ENCODE measurements at places on chromosomes 5 and 9.
A peak's percentile ranks its signal among the peaks of the same experiment; 100 is the strongest.

- DNase-seq, result no peak
Observed at GRCh38 chr9:14911046-14911445, 818 bp upstream of the FREM1 start.

DNA sequence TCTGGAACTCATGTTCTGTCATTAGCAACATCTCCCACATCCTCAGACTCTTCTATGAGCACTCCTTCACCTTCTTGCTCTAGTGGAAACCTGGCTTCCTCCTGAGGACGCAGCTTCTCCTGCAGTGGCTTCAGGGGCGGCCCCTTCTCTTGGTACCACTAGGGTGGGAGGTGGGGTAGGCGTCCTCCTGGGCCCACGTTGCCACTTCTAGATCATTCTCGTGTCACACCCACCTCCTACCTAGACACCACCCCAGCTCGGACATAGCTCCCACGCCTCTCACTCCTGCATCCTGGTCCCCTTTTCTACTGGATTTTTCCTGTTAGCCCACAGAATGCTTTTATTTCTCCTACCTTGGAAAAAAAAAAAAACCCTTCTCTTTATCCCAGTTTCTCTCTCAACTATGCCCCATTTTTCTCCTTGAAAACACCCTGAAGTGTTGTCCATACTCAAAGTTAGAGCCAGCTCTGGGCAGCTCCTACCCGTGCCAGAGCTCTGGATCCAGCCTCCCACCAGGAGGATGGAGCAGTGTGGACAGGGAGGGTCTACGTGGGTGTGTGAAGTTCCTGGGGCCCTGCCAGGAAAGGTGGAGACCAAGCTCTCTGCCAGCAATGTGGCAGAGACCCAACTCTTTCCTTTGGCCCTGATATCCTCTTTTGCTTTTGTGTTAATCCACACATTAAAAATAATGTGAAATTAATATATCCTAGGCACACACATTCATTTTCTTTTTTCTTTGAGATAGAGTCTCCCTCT, 179.2 kb downstream of the HSPA4 start:
- no peak for DNase-seq

DNA sequence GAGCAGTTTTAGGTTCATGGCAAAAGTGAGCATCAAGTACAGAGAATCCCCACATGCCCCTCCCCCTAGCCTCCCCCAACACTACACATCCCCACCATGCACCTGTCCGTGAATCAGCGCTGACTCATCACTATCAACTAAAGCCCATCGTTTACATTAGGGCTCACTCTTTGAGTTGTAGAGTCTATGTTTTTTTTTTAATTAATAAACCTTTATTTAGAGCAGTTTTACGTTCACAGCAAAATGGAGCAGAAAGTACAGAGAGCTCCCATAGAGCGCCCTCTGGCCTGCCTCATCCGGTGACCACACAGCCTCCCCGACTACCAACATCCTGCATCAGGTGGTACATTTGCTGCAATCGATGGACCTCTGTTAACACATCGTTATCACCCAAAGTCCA, 47.9 kb upstream of the UNC5A start:
- DNase-seq, result no peak

DNA sequence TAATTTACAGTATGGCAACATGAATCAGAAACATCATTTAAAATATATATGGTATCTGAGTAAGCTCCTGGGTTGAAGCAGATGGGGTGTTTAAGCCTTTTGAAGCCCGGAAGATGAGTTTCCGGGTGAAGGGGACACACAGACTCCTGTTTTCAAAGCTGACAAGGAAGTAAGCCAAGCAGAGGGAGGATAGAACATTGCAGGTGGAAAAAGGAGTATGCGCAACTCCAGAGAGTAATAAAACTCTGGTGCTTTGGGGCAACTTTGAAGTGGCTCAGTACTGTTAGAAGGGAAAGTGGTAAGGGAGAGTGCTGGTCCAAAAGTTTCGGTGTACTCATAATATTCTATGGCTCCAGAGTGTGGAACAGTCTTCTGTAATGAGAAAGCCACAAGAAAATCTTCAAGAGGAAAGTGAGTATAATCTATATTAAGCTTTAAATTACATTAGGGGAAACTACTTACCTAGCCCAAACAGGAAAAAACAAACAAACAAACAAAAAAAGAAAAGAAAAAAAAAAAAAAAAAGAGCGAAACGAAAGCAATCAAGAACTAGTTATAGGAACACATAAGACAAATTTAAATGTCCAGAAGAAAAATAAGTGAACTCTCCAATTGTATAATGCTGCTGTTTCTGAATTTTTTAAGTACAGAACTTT, 2.3 kb upstream of the ST8SIA4 start:
- no peak for DNase-seq

- no peak for DNase-seq
Observed at GRCh38 chr9:108033976-108034964, 544.7 kb upstream of the KLF4 start.

- no peak for DNase-seq
Observed at GRCh38 chr9:22416692-22417060, 29.9 kb upstream of the DMRTA1 start.

GRCh38 chr5:333945-334344, 12.4 kb downstream of the AHRR start:
- no peak for DNase-seq

GRCh38 chr5:88875341-88876234, 7.4 kb downstream of the MEF2C start:
- peak; percentile 21 for DNase-seq

GRCh38 chr9:89984214-89984613, 379.4 kb downstream of the GADD45G start:
- peak; percentile 80 for DNase-seq

DNA sequence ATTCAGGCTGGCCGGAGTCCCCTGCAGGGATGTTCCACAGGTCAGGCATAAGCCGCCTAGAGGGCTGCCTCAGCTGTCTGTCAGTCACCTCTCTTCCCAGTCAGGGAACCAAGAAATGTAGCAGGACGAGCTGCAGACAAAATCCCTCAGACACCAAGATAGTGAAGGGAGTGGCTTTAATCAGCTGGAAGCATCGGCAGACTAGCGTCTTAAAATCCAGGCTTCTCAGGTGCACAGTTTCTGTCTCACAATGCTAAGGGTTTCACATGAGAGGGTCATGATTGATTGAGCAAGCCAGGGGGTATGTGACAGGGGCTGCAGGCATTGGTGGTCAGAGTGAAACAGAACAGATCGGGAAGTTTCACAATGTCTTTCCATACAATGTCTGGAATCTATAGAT, 247.2 kb downstream of the CDH10 start:
- no peak for DNase-seq

- no peak for DNase-seq
Observed at GRCh38 chr5:155554500-155554899, 540.9 kb downstream of the KIF4B start.

GRCh38 chr5:127887282-127887681, 184.1 kb downstream of the CCDC192 start:
- DNase-seq, result no peak

DNA sequence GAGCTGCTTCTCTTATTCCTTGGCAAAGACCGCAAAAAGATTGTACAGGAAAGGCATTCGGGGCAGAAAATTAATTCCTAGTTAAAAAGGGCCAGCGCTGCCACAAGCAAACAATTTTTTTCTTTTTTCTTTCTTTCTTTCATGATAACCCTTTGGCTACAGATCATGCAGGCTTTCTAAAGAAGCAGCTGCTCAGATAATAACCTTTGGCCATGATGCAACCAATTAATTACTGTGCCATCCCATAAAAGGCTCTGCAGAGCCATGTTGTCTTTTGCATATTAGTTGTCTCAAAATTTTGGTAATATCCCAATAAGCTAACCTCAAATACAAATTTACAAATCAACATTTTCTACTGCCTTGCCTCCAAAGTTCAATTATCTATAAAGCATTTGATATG, 758.4 kb upstream of the SEMA6A start:
- DNase-seq, result no peak

DNA sequence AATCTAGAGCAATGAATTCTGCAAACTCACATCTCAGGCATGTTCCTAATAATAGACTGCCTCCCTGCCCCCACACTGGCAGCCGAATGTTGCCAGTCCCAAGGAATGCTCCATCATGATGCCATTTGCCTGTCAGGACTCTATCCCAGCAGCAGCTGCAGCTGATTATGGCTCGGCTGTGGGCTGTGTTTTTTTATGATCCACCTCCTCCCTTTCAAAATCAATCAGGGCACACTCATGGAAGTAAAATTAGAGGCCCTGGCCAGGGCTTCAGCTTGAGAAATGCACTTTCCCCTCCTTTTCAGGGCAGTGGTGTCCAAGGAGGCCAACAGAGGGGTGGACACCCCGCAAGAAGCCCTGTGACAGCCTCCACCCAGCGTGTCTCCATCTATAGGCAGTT, 176.7 kb upstream of the S1PR3 start:
- DNase-seq, result no peak

GRCh38 chr5:44356231-44356630, 33.0 kb downstream of the FGF10 start:
- no peak for DNase-seq

DNA sequence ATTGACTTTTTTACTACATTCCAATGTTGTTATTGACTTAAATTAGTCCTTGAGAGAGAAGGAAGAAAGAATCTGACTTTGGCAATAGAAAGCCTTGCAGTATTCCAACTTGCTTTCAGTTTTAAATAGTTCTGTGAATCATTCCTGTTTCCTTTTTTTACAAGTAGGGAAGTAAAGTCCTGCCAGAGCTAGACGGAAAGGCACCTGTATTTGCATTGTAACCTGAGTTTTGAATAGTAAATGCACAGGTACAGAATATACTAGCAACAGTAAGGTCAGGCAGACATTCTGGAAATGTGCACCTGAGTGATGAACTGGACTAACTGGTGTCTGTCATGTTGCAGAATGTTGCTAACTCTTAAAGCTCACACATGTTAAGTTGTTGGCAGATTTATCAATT, 100.9 kb downstream of the PRKACG start:
- peak; percentile 22 for DNase-seq

DNA sequence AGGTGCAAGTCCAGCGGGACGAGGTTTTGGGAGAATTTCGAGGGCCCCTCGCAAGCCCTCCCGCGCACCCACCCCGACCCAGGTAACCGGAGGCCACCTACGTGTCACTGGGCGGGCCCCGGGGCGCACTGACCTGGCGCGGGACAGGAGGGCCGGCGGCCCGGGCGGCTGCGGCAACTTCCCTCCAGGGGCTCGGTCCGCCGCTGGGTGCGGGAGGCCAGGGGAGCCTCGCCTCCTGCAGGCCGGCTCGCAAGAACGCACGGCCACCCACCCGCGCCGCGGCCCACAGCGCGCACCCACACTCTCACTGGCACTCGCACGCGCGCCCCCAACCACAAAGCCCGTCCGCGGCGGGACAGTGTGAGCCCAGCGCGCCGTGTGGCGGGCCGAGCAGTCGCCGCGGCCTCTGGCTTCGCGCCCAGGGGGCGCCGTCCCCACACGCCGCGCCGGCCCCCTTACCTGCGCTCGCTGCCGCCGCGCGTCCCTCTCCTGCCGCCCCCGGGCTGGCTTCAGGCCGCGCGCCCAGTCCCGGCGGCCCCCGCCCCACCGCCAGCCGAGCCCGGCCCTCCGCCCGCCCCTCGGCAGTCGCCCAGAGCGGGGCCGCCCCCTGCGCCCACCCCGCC, 451 bp downstream of the LPAR1 start:
- peak; percentile 56 for DNase-seq

DNA sequence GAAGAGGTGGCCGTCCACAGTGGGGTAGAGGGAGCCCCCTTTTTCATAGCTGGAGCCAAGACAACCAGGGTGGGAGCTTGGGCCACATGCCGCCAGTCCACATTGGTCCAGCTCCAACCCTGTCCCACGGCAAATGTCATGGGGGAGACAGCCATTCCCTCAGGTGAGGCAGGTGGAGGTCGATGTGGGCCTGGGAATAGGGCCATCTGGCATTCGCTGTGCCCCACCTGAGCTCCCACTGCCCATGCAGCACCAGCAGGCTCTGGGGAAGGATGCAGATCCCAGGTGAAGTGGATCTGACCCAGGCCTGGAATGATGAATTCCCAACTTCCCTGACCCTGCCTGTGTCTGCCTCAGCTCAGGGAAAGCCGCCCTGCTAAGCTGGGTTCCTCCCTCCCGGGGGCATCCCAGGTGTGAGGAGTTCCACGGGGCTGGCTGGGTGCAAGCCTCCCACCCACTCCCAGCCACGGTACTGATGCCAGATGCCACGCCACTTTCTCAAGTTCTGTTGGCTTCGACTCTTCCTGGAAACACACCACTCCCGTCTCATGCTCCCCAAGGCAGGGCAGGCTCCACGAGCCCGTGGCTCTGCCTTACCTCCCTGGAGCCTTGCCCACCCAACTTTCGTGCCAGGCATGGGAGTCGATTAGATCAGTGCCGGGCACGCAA, 25.2 kb upstream of the FCN2 start:
- no peak for DNase-seq

GRCh38 chr9:125690679-125691078, 16.3 kb downstream of the MAPKAP1 start:
- peak; percentile 78 for DNase-seq

DNA sequence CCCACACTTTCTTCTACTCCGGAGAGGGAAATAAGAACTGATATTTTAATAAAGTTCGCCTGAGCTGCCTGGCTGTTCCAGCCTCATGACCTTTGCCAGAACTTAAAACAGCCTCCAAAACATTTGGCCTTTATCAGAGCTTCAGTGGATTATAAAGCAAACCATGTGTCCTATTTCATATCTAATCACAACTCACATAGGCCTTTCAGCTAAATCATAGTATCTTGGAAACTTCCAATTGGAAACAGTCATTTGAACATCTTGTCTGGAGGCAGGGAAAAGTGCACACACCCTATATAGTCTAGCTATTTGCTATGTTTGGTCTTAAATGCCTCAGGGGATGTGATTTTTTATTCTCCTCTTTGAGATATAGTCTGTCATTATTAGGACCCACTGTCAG, 46.0 kb upstream of the FREM1 start:
- DNase-seq, result no peak

DNA sequence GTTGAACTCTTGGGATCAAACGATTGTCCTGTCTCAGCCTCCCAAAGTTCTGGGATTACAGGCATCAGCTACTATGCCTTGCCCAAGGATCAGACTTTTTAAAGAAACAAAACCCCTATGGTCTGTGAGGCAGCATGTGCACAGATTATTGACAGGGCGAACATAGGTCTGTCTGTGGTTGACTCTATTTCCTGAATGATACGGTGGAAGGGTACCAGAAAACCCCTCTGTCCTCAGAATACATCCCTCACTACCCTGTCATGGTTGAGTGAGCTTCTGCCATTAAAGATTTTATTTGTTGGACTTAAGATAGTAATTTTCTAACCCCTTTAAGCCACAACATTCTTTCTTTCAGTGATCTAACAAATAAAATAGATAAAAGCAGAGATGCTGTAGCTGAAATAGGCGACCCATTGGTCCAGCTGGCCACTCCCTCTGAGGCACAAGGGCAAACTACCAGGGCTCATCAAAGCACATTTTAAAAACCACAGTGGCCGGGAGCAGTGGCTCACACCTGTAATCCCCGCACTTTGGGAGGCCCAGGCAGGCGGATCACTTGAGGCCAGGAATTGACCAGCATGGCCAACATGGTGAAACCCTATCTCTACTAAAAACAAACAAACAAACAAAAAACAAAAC, 84.9 kb upstream of the ANKRD55 start:
- no peak for DNase-seq

DNA sequence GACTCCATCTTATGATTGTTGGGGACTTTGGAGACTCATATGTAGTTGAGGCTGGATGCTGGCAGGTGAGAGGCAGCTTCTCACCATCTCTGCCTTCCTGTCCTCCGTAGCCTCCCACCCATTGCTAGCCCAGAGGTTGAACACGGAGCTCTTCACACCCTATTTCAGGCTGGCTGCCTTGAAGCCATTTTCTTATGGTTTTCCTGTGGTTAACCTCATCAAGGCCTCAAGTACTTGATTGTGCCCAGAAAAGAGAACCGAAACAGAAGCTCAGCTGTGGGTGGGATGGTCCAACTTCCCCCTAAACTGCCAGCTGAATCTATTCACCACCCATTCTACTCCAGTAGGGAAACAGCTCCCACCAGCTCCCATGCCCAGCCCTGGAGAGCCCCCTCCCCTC, 102.9 kb downstream of the LIFR start:
- DNase-seq, result peak; percentile 73

Data from inflammatory macrophage treated with lipopolysaccharide for 4 hours (primary cell).